ENCODE measurements at places on chromosomes 11 and 22. TPM values are rescaled to one million over a fixed set of nuclear protein-coding genes. Genes with fewer than 3 reads are reported as not detected.

TREH gene
- not detected for total RNA-seq

TRIM49 gene
- total RNA-seq, result not detected

VSIG10L2 gene
- not detected for total RNA-seq

EFCAB6 gene
- 0.58 TPM for total RNA-seq

PDE3B gene
- total RNA-seq, result 240 TPM

CDC45 gene
- total RNA-seq, result 1.8 TPM

PGGHG gene
- 707 TPM for total RNA-seq

APLNR gene
- total RNA-seq, result not detected

GAL3ST3 gene
- not detected for total RNA-seq

FIBP gene
- total RNA-seq, result 35.6 TPM

TMPRSS4 gene
- total RNA-seq, result not detected

LYVE1 gene
- not detected for total RNA-seq

FERMT3 gene
- total RNA-seq, result 108 TPM

ALX4 gene
- total RNA-seq, result not detected

NRIP3 gene
- total RNA-seq, result 0.34 TPM

TNNI2 gene
- not detected for total RNA-seq

FOLR2 gene
- 0.31 TPM for total RNA-seq

CYTH4 gene
- total RNA-seq, result 193 TPM

EMID1 gene
- not detected for total RNA-seq

MIOX gene
- not detected for total RNA-seq

TYR gene
- total RNA-seq, result not detected

SEC14L3 gene
- not detected for total RNA-seq

TIRAP gene
- total RNA-seq, result 19.0 TPM

TIMP3 gene
- total RNA-seq, result not detected

PGA4 gene
- total RNA-seq, result not detected

SCUBE2 gene
- not detected for total RNA-seq

ACCSL gene
- total RNA-seq, result not detected

CARD18 gene
- not detected for total RNA-seq

WT1 gene
- total RNA-seq, result not detected

CPT1A gene
- 34.4 TPM for total RNA-seq

DKK3 gene
- 10.3 TPM for total RNA-seq

PHLDA2 gene
- total RNA-seq, result 0.69 TPM

SAA4 gene
- total RNA-seq, result not detected

APOL4 gene
- not detected for total RNA-seq

OR8D4 gene
- total RNA-seq, result not detected

RCOR2 gene
- total RNA-seq, result not detected

CLMP gene
- 0.08 TPM for total RNA-seq

FOLH1 gene
- total RNA-seq, result not detected

EFEMP2 gene
- total RNA-seq, result 15.2 TPM

IGSF22 gene
- 5.4 TPM for total RNA-seq

PIH1D2 gene
- not detected for total RNA-seq

F2 gene
- not detected for total RNA-seq

XKR3 gene
- not detected for total RNA-seq

BIRC2 gene
- total RNA-seq, result 56.9 TPM

SELENOH gene
- total RNA-seq, result 142 TPM

PLAAT3 gene
- 3.3 TPM for total RNA-seq
